Activated naive CD4-positive, alpha-beta T cell treated with Interleukin-2 at 50 U/mL for 16 hours (primary cell): ENCODE measurements at places on chromosomes 1 and 21.

GRCh38 chr1:16886860-16887605 lies 8.7 kb upstream of the RNU1-2 start:
- DNase-seq = no peak

GRCh38 chr1:25990251-25990650 lies 7.6 kb downstream of the PAFAH2 start:
- no peak for DNase-seq

DNA sequence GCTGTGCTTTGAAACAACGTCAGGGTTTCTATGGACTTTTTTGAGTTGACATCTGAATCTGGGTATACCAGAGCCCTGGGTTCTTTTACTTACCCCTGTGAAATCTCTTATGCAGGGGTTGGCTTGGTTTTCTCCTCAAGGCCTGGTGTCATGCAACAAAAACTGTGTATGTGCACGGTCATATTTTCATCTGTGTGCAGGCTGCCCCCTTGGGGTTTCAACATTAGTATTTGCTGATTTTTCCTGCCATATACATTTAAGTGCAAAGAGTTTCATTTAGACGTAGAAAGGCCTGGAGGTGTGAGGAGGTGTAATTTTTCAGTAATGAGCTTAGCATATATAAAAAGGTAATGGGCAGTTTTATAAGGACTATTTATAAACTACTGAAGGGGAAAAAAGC lies 22.0 kb upstream of the ZBTB18 start:
- no peak for DNase-seq

DNA sequence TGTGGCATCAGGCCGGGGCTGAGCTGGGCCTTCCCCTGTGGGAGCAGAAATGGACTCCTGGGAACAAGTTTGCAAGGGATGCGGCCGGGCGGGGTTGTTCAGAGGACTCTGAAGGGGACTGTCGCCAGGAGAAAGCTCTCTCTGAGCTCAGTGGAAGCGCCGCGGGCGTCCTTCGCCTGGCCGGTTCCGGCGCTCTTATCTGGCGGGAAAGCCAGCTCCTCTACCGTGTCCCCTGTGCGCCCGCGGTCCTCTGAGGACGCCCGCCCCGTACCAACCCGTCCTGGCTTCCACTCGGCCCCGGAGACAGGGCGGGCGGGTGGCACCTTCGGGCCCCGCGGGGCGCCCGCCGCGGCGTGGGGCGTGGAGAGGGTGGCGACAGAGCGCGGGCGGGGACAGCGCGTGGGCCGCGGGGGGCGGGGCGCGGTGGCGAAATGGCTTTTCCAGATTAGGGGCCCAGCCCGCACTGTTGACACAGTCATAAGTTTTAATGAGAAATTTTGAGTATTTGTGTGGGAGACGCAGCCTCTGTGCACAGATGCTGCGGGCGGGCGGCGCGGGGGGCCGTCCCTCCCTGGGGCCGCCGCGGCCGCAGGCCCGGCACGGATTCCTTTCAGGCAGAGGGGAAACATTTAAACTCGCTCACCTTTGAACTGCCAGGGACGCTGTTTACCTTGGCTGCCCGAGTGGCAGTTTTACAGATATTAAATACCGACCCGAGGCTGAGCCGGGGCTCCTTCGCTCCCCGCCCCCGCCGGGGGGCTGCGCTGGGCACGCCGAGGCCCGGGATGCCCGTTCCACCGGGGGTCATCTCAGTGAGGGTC lies 70.2 kb downstream of the FOXD2 start:
- peak; percentile 47 for DNase-seq

DNA sequence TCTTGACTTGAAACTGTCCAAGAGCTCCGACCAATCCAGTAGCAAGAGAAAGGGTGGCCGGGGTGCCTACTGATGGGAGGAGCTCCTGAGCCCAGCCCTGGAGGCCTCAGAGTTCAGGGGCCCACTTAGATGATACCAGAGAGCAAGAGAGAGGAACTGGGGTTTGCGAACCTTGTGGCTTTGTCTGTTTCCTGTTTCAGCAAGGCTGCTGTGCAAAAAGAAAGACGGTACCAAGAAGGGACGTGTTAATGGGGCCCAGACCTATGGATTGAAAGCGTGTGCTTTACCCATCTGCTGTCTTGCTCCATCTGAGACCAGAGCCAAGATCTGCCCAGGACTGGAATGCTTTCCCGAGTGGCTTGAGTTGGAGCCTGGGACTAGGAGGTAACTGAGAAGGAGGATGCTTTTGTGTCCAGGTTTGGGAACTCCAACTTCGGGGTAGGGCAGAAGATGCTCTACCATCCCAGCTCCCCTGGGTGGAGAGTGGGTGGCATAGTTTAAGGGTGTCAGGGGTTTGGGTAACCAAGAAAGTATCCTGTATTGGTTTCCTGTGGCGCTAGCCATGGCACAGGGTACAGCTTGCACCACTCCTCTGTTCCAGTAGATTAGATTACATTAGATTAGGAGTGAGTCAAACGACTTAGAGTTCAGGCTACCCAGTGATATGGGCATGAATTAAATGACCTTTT lies at the start of gene TRAF3IP3:
Gene TRAF3IP3 (plus strand): TSS at position 128 of the 689 bp plus-strand sequence. CDS start 3,987 bp downstream, outside the sequence.
- DNase-seq = peak; percentile 78

DNA sequence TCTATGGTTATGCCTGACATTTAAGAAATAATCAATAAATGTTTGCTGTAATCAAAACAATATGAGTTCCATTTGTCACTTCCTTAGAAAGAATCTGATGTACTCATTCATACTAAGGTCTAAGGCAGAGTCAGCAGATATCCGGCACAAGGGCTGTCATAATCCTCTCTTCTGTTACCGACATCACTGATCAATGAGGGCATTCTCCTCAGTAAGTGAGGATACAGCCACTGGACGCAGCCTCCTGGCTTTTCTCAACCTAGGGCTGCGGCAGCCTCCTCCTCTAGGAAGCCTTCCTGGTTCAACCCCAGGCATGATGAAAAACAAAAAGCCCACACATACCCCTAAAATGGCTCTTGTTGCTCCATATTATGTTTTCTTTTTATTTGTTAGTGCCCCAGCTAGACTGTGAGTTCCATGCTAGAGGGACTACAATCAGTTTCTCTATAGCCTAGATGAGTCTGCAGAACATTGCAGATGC lies 40.7 kb upstream of the TENT5C start:
- DNase-seq = no peak

DNA sequence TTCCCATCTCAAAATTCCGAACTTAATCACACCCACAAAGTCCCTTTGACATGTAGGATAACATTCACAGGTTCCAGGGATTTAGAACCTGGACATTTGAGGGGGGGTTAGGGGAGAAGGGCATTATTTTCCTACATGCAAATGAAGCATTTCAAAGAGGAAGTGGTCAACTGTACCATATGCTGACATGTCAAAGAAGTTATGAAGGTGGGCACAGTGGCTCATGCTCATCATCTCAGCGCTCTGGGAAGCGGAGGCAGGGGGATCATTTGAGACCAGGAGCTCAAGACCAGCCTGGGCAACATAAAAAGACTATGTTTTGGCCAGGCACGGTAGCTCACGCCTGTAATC lies 35.7 kb downstream of the PTP4A2 start:
- DNase-seq = no peak

GRCh38 chr1:20731057-20731991 lies 1.2 kb downstream of the SH2D5 start:
- DNase-seq = no peak

DNA sequence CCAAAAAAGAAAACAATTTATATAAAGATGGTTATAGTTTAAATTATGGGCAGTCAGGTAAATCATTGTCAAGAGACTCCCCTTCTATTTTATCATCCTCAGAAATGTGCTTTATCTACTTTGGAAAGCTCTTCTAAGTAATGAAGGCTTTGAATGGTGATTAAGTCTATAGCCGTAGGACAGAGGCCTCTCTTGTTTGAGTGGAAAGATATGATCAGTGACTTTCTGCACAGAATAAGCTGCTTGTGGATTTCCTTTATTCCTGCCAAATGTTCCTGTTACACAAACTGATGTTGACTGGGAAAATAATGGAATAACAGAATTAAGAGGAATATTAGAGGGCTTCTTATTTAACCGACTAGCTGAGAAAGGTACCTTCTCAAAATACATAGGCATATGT lies 174.6 kb upstream of the IVNS1ABP start:
- no peak for DNase-seq

GRCh38 chr1:161986328-161986727 lies 37.3 kb downstream of the OLFML2B start:
- DNase-seq = no peak

DNA sequence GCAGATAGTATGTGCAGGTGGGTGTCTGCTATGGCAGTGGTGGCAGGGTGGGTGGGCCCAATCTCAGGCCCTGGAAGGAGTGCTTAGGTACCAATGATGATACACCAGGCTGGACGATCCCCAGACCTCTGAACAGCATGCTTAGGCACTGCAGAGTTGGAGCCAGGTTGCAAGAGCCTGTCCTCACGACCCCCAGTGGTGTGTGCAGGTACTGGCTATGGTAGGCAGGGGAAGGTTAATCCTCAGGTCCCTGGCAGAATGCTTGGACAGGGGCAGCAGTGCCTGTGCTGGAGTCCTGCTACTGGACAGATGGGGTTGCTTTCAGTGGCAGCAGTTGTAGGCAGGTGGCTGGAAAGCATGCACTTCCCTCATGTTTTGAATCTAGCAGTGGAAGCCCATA lies 100.5 kb upstream of the NEK7 start:
- DNase-seq = peak; percentile 3

- DNase-seq = no peak
These were observed 152.3 kb downstream of the SNX7 start for GRCh38 chr1:98813738-98814309.

DNA sequence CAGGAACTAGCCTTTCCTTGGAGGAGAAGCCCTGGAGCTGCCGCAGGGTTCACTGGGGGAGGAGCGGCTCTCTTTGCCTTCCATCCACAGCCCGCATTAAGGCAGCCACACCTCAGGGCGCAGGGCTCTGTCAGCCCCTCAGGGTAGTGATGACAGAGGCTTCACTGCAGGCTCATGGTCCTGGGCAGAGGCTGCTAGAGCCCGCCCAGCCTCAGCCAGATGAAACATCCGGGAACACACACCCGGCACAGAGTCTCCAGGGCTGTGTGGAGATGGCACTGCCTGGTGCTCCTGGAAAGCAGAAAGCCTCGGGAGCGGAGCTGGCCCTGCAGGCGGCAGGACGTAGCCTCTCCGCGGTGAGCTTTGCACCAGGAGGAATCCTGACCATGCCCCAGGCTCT lies 29.4 kb upstream of the PEX10 start:
- no peak for DNase-seq

DNA sequence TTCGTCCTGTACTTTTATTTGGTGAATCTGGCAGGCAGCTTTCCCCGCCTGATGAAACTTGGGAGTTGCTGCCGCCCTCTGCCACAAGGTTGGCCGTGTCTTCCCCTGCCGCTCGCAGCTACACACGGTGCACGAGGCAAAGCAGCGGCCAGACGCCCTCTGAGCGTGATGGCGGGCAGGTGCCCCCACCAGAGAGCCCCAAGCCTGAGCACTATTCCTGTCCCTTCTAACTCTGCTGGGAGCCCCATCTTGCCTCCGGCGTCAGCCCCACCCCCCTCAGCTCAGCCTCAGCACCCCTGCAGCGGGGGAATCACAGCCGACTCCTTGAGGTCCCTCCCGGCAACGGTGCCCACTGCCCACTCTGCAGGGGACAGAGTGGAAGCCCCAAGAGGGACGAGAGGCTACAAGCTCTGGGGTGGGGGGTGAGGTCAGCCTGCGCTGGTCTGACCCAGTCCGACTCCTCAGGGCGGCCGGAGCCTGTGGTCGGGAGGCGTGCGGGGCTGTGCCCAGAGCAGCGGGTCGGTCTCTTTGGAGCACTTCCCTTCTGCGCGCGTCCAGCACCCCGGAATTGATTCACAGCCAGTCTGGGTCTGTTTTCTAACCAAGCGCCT lies 41.3 kb downstream of the RIPK4 start:
- DNase-seq = no peak

DNA sequence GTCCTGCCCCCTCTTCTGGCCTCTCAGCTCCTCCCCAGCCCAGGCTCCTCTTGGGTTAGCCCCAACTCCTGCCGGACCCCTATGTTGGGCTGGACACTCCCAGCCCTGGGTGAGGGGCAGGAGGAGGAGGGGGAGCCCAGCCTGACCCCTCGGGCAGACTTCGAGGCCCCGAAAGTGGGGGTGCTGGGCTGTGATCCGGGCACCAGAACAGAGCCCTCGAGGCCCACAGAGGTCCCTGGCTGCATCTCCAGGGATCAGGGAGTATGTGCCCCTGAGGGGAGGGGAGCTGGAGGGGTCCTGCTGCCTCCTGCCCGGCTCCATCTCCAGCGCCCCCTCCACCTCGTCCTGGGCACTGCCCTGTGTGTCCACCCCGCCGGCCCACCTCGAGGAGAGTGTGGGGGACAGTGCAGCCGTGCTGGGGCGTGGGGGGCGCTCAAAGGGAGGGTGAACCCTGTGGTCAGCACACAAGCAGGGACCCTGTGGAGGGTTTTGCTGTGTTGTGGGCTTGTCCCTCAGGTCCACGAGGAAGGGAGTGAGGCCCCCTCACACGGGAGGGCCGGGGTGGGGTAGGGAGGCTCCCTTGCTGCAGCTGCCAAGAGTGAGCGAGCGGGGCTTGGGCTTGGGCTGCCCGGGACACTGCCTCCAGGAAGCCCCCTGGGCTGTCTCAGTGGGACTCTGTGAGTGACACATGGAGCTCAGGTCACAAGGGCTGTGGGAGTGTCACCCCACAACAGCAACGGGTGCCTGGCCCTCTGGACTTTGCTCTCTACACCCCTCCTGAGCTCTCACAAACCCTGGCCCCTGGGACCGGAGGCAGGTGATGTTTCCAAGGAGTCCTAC lies 54.4 kb downstream of the COL18A1 start:
- DNase-seq = no peak

GRCh38 chr1:156581661-156582387 lies 2.3 kb downstream of the TTC24 start:
- no peak for DNase-seq

GRCh38 chr1:72296501-72296900 lies 14.2 kb upstream of the NEGR1 start:
- no peak for DNase-seq

- DNase-seq = no peak
These were observed 42.5 kb upstream of the IL10 start for GRCh38 chr1:206814716-206815341.

GRCh38 chr1:27058966-27059669 lies 46.5 kb upstream of the TENT5B start:
- DNase-seq = no peak

GRCh38 chr1:43367026-43367903 lies 546 bp downstream of the ELOVL1 start:
- peak; percentile 58 for DNase-seq

GRCh38 chr1:77467741-77468140 lies 185.9 kb downstream of the AK5 start:
- DNase-seq = no peak

DNA sequence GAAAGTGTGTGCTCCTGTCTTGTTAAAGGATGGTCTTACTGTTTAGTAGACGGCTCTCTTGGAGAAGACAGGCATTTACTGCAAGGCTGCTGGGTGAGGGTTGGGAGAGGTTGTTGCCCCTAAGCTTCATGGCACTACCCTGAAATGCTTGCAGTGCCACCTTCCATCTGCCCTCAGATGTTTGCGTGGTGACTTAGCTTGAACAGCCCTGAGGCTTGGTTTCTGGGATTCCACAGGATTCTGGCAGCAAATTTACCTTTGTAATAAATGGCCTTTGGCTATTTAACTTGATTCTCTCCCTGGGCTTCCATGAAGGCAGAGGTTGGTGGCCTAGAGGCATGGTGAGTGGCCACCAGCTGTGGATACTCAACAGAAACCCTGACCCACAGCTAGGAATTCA lies 11.6 kb downstream of the MTARC1 start:
- DNase-seq = no peak
